ENCODE measurements at places on chromosomes 7 and 10. TPM values are rescaled to one million over a fixed set of nuclear protein-coding genes. Genes with fewer than 3 reads are reported as not detected.

GRCh38 chr10:95841661-95842498 is 65.9 kb upstream of the CC2D2B start:
- DNase-seq, result no peak
- peaks cover 75% of the 10 kb centered on the region for H3K4me1 ChIP-seq
- peaks cover 17% of the 10 kb centered on the region for H3K36me3 ChIP-seq
- no peaks in the 10 kb centered on the region for H3K27me3 ChIP-seq

Gene TMEM184A
- 0.03 TPM for total RNA-seq

DNA sequence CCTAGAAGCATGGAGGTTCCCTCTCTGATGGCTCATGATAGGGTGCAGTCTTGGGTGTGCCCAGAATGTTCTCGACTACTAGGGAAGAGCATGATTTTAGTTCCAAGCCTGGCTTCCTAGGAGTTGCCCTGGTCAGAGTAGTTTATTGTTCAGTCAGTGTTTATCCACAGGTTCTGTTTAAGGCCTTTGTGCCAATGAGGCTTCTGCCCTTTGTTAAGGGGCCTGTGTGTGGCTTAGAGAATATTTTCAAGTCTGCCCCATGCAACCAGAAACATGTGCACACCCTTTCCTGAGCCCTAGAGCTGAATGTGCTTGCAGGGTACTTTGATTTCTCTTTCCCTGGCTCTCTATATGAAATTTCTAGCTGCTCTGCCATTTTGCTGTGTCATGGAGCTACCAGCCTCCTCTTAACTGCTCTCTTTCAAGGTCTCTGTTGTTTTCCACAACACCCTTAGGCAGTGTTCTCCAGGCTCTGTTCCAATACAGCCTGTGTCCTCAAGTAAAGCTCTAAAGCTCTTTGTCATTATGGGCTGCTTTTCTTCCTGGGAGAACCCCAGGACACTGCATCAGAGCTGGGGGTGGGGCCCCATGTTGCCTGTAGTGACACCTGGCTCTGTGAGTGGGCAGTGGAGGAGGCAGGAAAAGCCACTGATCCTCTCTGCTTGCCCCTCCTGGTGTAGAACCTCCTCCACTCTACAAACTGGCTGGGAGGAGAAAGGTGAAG is 34.1 kb upstream of the TSPAN33 start:
- no peaks in the 10 kb centered on the region for H3K36me3 ChIP-seq
- peak overlapping the region; percentile 42 for H3K27ac ChIP-seq
- no peak overlapping the region for H3K4me3 ChIP-seq
- no peak for DNase-seq
- peaks cover 10% of the 10 kb centered on the region for H3K27me3 ChIP-seq
- H3K4me1 ChIP-seq, result peaks cover 7% of the 10 kb centered on the region

Gene COL17A1
- total RNA-seq, result not detected

DNA sequence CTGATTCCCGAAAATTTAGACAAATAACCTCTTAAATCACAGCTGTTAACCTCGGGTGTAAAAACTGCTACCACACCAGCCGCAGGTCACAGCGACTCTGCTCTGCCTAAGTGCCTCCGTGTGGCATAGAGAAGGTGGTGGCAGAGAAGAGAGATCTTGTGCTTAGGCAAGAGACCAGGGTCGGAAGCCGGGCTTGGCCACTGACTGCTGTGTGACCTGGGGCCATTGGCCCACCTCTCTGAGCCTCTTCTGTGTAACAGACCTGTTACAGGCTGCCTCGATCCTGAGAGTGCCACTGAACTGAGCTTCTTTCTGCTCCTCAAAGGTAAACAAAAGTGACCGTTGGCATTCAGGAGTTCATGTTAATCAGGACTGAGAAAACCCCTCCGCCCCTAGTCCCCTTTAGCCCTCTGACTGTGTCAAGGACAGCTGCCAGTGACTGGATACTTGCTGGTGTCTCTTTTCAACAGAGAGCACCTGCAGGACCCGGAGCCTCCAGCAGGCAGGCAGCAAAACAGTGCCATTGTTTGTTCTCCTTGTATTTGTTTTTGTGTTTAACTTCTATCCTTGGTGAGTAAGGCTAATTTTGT is 36.5 kb downstream of the ZMIZ1 start:
- no peaks in the 10 kb centered on the region for H3K27me3 ChIP-seq
- H3K4me1 ChIP-seq, result no peaks in the 10 kb centered on the region
- DNase-seq, result no peak

Gene FAM180A
- not detected for total RNA-seq

Gene GPR15LG
- total RNA-seq, result not detected

Gene NPC1L1
- not detected for total RNA-seq

DNA sequence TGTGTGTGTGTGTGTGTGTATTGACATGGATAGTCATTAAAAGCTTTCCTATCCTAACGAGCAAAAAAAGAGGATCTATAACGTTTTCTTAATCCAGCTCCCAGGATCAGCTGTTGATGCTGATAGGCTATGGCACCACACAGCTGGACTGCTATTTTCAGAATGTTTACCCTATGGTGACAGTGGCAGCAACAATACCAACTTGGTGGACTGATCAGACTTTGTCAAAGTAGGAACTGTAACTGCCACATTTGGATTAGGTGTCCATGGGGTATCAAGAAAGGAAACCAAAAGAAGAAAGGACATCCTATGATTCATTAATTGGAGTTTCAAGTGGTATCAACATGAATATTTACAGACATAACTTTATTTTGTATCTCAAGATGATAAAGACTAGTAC is 2.7 kb upstream of the CLEC5A start:
- no peak for DNase-seq
- no peaks in the 10 kb centered on the region for H3K27me3 ChIP-seq
- no peak overlapping the region for H3K27ac ChIP-seq
- H3K4me1 ChIP-seq, result no peaks in the 10 kb centered on the region
- no peak overlapping the region for H3K4me3 ChIP-seq
- H3K36me3 ChIP-seq, result no peaks in the 10 kb centered on the region

Gene CYP17A1
- total RNA-seq, result not detected

Gene PRPS1L1
- total RNA-seq, result not detected
